ENCODE measurements at places on chromosomes 12 and 14.

DNA sequence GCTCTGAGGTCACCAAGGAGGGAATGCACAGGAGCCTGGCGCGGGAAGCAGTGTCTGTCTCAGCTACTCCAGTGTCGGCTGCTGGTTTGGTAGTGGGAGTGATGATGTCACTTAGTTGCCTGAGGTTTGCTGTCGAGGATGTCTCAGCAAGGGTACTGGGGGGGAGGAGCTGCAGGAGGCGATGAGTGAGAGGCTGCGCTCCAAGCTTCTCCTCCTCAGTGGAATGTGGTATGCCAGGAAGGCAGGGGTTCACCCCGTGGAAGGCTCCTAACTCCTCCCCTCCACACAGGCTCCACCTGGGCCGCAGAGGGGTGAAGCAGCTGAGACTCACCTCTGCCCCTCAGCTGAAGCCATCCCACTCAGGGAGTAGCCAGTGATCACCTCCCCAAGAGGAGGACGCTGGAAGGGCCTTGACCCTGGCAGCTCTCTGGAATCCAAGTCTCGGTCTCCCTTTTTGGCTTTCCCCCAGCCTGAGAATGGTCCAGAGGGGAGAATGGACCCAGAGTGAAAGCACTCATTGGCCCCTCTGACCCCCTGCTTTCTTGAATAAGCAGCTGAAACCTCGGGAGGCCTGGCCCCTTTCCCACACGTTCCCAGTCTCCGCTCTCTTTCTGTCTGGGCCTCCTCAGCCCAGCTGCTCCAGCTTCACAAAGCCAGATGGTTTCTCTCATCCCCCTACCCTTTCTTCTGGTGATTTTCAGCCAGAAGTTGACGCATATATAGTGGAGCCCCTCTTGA lies 178.9 kb upstream of the FKBP4 start:
- DNase-seq: no peak

- DNase-seq: no peak
Observed at GRCh38 chr14:82935691-82936090, 1402.0 kb upstream of the SEL1L start.

GRCh38 chr12:96578526-96579125 lies 89.2 kb downstream of the CFAP54 start:
- DNase-seq: peak; percentile 13

DNA sequence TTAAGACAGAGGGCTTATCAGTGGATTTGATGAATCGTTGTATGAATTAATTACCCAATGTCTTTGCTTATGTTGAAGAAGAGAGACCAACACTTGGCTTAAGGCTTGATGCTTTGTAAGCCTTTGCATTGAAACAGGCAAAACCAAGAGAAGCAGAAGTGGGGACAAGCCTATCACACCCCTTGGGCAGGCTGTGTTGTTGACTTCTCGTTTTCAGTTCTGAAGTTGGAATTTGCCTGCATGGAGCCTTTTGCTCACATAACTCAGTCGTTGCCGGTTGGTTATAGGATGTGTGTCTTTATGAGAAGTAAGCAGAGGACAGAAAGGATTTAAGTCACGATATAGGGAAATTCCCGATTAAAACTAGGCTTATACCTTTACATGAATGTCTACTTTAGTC lies 94.7 kb downstream of the CCDC92 start:
- DNase-seq: peak; percentile 36

All from HL-60 (cell line).